ENCODE measurements at places on chromosomes 3 and 15. TPM values are rescaled to one million over a fixed set of nuclear protein-coding genes. Genes with fewer than 3 reads are reported as not detected.

SPRED1 gene
- 21.4 TPM for total RNA-seq

SLC22A14 gene
- total RNA-seq, result 0.14 TPM

ZSCAN2 gene
- 14.1 TPM for total RNA-seq

BCHE gene
- total RNA-seq, result under 0.01 TPM

SCN11A gene
- total RNA-seq, result 0.07 TPM

CCR3 gene
- total RNA-seq, result not detected

ACP3 gene
- total RNA-seq, result not detected

SLCO2A1 gene
- total RNA-seq, result 0.79 TPM

GOLGA8G gene
- total RNA-seq, result not detected

HYAL1 gene
- 7.1 TPM for total RNA-seq

DNA sequence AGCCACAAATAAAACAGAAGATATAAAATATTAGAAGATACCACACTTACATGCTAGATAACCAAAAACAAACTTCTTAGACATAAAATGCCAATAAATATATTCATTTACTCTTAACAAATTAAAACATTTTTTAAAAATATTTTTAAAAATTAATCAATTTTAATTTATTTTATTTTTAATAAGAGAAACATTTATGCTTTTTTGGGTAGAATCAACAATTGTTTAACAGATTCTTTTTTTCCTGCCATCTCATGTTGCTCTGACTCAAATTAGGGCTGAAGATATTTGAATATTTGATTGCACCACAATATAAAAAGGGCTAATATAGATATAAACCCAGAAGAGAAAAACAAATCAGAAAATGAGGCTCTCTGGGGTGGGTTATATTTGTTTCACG is 172.6 kb downstream of the GOLGA6L6 start:
- no peak for DNase-seq

- DNase-seq, result no peak
Measured at GRCh38 chr3:53938645-53939044, 47.0 kb upstream of the SELENOK start.

GRCh38 chr3:123287962-123288302 is 86.2 kb downstream of the SEC22A start:
- no peak for DNase-seq

GRCh38 chr3:61353382-61353781 is 102.1 kb upstream of the FHIT start:
- DNase-seq, result no peak

DNA sequence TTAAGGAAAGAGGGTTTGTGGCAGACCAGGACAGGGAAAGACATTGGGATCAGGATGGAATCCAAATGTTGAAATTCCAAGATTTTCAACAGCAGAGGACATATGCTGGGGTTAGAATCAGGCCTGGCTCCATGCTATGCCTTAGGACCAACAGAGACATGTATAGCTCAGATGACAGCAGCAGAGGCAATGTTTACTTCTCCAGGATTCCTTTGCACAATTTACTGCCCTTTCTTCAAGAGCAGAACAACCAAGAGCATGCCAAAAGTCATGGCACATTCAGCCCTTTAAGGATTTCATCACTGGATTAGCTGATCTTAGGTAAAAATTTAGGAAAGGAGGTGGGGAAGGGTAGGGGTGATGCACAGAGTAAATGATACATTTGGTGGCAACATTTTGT is 69.6 kb upstream of the GSK3B start:
- DNase-seq, result no peak

DNA sequence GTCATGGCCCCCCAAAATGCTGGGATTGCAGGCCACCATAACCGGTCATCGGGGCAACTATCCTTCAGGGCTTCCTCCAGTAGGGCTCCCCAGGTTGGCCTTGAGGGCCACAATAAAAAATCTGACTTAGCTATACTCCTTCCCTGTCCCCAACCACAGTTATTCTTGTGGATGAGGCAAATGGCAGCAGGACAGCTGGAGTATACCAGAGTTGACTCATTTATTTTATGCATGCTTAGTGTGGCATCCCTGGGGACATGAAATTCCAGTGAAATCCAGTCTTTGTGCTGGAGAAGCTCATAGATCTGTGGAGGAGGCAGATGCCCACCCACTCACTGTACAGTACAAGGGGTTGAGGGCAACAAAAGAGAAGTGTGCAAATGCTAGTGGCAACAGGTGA is 109.5 kb downstream of the RORA start:
- DNase-seq, result no peak

- no peak for DNase-seq
Measured at GRCh38 chr3:49295489-49296058, 18.5 kb upstream of the C3orf62 start.

DNA sequence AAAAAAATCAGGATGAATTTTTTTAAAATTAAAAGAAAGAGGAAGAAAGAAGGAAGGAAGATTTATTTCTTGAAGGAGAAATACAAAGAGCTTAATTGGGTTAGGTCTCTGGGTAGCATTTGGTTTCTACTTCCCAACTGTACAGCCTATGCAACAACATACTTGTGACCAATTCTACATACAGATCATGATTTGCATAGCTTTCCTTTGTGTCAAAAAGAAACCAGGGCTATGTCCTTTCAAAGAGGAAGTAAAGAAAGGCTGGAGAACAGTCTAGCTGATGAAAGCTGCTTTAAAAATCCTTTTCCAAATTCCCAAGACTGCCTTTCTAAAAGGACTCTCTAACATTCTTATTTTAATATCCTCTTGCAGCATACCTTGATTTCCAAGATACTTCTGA is 6.1 kb upstream of the HGD start:
- no peak for DNase-seq

DNA sequence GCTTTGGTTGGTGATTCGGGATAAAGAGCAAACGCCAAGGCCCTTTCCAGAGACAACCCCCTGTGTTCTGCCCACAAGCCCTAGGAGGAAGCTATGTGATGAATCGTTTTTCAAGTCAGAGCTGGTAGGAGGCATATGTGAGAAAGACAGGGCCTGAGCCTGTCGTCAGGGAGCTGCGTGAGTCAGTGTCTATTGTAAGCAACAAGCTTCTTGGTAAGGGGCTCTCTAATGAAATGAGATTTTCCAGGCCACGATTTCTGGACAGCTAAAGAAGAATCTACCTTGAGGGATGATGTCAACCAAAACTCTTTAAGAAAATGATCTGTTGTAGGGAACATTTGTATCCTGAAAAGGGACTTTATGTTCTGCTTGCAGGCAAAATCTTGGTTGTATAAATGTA is 318.9 kb upstream of the IL12A start:
- DNase-seq, result no peak

DNA sequence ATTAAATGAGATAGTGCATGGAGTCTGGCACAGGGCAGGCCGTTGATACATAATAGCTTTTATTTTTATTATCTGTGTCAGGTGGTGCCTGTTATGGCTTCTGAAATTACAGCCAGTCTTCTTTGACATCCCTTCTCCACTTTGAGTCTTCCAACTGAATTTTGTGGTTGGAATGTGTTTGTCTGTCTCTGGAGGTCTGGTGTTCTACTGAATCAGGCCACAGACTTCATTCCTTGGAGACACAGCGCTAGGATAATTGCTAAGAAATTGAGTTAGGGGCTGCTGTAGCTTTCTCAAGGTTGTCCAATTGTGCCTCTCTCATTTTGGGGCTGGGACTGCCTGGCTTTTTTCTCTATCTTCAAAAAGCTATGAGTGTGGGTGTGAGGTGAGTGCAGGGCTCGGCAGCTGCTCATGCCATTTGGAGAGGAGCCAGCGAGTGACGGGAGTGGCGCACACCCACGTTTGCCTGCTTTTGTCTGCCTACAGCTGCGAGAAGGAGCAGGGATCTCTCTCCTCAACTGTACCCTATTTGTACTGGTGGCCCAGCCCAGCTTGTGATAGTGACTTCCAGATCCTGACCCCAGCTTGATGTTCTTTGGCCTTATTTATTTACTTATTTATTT is 49.8 kb upstream of the SYN2 start:
- DNase-seq, result no peak

- DNase-seq, result no peak
Measured at GRCh38 chr3:53056442-53056841, 10.6 kb upstream of the SFMBT1 start.

GRCh38 chr3:153591561-153592245 is 429.7 kb downstream of the RAP2B start:
- no peak for DNase-seq

DNA sequence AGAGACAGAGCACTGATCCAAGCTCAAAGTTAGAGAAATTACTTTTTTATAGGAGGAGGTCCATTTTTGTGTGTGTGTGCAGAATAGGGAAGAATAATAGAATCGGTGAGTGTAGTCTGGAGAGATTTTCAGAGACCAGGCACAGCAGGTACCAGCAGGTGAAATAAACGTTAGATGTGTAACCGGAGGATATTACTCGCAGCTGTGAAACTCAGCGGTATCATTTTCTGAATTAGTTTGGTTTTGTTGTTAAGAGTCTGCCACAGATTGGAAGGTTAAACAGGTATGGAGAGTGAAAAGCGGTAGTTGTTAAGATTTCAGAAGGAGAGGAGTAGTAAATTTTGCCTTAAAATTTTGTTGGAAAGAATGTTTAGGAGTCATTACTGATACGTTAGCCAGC is 69.9 kb downstream of the RGMA start:
- no peak for DNase-seq

GRCh38 chr3:134511500-134511899 is 25.6 kb downstream of the CEP63 start:
- DNase-seq, result no peak

DNA sequence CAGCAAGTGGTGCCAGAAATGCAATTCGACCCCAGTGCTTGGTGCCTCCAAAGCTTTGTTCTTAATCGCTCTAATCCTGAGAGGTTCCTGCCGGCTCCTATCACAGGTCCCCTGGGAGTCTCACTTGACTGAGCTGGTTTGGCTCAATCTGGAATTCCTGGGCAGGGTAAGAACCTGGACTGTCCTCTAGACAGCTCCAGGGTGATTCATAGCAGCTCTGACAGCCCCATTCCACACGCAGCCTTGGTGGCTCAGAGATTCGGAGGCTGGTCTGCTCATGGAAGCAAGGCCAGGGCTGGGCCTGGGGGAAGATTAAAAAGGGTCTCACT is 37.9 kb downstream of the MYO5C start:
- DNase-seq, result no peak

- DNase-seq, result no peak
Measured at GRCh38 chr3:133119176-133119575, 81.0 kb downstream of the TMEM108 start.

GRCh38 chr15:43285609-43286037 is 18.9 kb upstream of the TGM5 start:
- no peak for DNase-seq

- no peak for DNase-seq
Measured at GRCh38 chr3:127984241-127984975, 67.8 kb upstream of the SEC61A1 start.

DNA sequence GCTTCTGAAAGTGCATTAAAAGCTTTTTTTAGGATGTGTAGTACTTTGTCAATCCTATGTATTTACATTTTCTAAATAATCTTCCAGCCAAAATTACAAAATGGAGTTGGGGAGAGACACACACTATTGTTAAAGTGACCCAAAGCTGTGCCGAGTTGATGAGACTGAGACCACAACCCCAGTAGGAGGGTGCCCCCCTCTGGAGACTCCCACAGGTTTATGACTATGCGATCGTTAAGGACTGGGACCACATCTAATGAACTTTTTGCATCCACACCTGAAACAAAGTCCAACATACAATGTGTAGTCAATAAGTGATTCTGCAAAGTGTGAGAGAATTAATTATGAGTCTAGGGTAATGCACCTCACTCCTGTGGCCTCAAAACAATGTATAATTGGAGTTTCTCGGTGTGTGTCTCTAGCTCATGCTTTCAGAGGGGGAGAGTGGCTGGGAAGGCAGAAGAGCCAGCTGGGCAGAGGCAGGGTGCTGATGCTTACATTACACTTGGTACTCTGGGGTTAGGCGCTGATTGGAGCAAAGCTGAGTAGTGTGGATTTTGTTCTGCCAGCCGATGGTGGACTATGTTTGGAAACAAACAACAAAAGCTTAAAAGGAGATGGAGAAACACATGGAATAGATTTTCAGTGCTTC is 102.8 kb downstream of the KCNH8 start:
- DNase-seq, result no peak

Measured in pulmonary artery endothelial cell (primary cell).